Common myeloid progenitor, CD34-positive (primary cell): ENCODE measurements at places on chromosomes 2 and 18.

- DNase-seq, result no peak
These were observed 158.5 kb upstream of the ALKAL2 start for GRCh38 chr2:446303-446874.

DNA sequence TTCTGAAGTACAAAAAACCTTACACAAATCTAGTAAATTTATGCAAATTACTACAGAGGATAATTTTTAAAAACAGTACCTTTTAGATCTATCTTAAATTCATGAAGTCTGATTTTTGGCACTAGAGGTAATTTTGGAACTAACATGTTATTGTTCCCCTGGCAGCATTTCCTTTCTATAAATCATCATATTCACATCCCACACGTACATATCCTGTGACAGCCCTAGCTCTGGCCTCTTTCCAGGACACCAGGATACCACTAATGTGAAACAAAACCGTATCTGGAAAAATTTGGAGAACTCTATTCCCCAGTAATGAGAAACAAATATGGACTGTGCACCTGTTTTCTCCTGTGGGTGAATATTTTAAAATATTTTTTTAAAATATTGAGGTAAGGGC, 14.0 kb upstream of the BIRC6 start:
- DNase-seq, result peak; percentile 60

DNA sequence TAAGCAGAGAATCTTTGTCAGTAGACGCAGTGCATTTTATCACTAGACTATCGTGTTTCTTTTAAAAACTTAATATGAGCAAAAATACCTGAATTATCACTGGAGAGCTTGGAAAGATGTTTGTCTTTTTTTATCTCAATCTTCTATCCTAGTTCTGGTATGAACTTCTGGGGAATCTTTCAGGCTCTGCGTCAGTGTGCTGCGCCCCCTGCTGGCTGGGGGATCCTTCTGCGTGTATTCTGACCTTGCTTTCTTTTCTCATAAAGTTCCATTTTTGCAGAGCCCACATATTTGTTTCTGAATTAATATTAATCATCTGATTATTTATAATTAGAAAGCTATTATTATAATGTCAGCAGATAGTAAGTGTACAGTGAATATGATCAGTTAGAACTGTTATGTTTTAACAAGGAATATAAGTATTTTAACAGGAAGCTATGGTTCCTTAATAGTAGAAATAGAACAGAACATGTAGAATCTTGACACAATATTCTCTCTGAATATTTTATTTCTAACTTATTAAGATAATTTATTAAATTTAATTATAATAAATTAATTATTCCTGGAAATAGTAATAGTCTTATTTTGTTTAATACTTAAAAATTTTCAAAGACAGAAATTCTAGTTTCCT, 945.0 kb upstream of the CRIM1 start:
- peak; percentile 65 for DNase-seq

- no peak for DNase-seq
These were observed 135.4 kb downstream of the COL6A3 start for GRCh38 chr2:237278568-237278967.

DNA sequence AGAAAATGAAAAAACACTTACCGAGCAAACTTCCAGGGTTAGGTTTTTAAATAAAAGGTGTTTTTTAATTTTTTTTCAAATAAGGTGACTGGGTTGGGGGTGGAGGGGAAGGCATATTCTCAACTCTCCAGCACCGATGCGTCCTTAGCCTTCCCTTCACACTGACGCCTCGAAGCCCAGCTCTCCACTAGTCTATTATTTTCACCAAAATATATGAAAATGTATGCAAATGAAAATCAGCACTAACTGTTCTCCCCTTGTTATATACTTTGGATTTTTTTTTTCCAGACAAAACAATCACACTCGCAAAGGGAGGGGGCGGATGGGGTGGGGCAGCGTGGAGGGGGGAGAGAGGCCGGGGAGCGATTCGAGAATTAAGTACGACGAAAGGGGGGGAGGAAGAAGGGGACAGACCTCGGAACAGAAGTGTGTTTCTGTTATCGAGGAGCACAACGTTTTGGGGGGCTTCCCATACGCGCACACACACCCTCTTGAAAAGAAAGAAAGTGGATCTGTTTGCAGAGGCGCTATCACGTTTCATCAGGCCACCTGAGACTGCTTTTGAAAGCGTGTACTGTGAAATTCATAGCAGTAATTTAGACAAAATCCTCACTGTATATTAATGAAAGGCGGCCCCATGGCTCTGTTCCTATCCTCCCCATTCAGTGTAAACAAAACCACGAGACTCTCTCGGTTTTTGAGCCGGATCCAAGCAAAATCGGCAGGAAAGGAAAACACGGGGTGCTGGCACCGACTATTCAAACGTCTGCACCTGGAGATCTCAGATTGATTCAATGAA, 2.4 kb upstream of the POU3F3 start:
- no peak for DNase-seq

- no peak for DNase-seq
These were observed 451.1 kb upstream of the POU3F3 start for GRCh38 chr2:104402825-104403224.

- no peak for DNase-seq
These were observed 291.3 kb downstream of the AFF3 start for GRCh38 chr2:99851089-99851488.
